T-helper 17 cell (primary cell): ENCODE measurements at places on chromosomes 1 and 21. TPM values are rescaled to one million over a fixed set of nuclear protein-coding genes. Genes with fewer than 3 reads are reported as not detected.

The NLRP3 gene
- total RNA-seq = 9.2 TPM

The HPDL gene
- 0.17 TPM for total RNA-seq

GRCh38 chr1:11284784-11285183 lies 11.8 kb downstream of the UBIAD1 start:
- DNase-seq = no peak
- peaks cover 54% of the 10 kb centered on the region for H3K4me1 ChIP-seq
- H3K27ac ChIP-seq = peak overlapping the region; percentile 97

- H3K4me3 ChIP-seq = no peak overlapping the region
- DNase-seq = no peak
- H3K4me1 ChIP-seq = no peaks in the 10 kb centered on the region
These were observed 80.9 kb upstream of the DPYD start for GRCh38 chr1:98001764-98002163.

GRCh38 chr21:14383596-14384180 lies 742 bp upstream of the HSPA13 start:
- H3K4me1 ChIP-seq = peaks cover 25% of the 10 kb centered on the region
- no peaks in the 10 kb centered on the region for H3K27me3 ChIP-seq
- peak overlapping the region; percentile 100 for H3K27ac ChIP-seq
- no peak for DNase-seq

GRCh38 chr1:27504588-27505419 lies 14.8 kb upstream of the WASF2 start:
- no peaks in the 10 kb centered on the region for H3K27me3 ChIP-seq
- H3K27ac ChIP-seq = no peak overlapping the region
- no peaks in the 10 kb centered on the region for H3K4me1 ChIP-seq

- H3K27ac ChIP-seq = no peak overlapping the region
- peaks cover 8% of the 10 kb centered on the region for H3K4me1 ChIP-seq
- peaks cover 4% of the 10 kb centered on the region for H3K36me3 ChIP-seq
- DNase-seq = no peak
These were observed 20.8 kb upstream of the SDC3 start for GRCh38 chr1:30929135-30929889.

DNA sequence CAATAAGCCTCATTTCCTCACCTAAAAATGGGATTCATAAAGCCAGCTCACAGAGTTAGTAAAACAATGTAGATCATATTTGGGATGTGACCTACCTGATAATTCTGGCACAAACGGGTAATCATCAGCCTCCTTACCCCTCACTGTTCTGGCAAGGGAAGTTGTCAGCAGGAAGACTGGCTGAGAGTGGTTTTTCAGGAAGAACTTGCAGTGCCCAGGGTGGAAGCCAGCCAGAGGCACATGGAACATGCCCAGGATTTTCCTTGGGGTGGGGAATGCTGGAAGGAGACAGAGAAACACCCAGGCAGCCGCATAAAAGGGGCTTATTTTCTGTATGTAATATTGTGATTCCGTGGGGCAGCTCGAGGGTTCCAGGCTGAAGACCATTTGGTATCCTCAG lies 7.7 kb upstream of the SLC5A9 start:
- H3K27ac ChIP-seq = no peak overlapping the region
- H3K4me1 ChIP-seq = no peaks in the 10 kb centered on the region
- H3K36me3 ChIP-seq = peaks cover 4% of the 10 kb centered on the region

GRCh38 chr1:230421481-230421880 lies 4.7 kb downstream of the PGBD5 start:
- peaks cover 65% of the 10 kb centered on the region for H3K27me3 ChIP-seq
- H3K4me1 ChIP-seq = no peaks in the 10 kb centered on the region
- H3K27ac ChIP-seq = no peak overlapping the region
- H3K4me3 ChIP-seq = no peak overlapping the region
- H3K36me3 ChIP-seq = peaks cover 2% of the 10 kb centered on the region
- no peak for DNase-seq
